ENCODE measurements at places on chromosomes 5 and 9. TPM values are rescaled to one million over a fixed set of nuclear protein-coding genes. Genes with fewer than 3 reads are reported as not detected.
A peak's percentile ranks its signal among the peaks of the same experiment; 100 is the strongest.

- H3K4me1 ChIP-seq = peaks cover 4% of the 10 kb centered on the region
- peaks cover 41% of the 10 kb centered on the region for H3K27me3 ChIP-seq
- DNase-seq = no peak
- no peak overlapping the region for H3K27ac ChIP-seq
Observed at GRCh38 chr9:23824830-23825591, 1.0 kb downstream of the ELAVL2 start.

The SLC6A7 gene
- not detected for total RNA-seq

The ZFP2 gene
- 0.69 TPM for total RNA-seq

DNA sequence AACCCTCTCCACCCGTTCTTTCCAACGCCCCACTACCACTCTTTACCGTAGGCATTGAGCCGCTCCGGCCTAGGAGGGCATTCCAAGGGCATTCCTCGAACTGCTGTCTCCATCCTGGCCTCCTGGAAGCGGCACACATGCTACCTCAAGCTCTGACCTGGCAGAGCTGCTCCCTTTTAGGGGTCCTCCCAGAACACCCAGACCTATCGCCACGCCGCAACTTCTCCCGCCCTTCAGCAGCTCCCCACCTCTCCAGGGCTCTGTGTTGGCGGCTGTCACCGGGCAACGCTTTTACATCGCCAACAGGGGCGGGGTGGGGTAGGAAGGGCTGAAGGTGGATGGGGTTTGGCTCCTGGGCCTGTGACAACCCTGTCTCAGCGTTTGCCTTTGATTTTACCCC, 4.6 kb upstream of the MYORG start:
- peaks cover 18% of the 10 kb centered on the region for H3K4me1 ChIP-seq
- H3K4me3 ChIP-seq = peak overlapping the region; percentile 77
- no peaks in the 10 kb centered on the region for H3K27me3 ChIP-seq
- DNase-seq = peak; percentile 42
- no peak overlapping the region for H3K27ac ChIP-seq

The FBP2 gene
- total RNA-seq = not detected

- no peak overlapping the region for H3K4me3 ChIP-seq
- H3K36me3 ChIP-seq = peaks cover 69% of the 10 kb centered on the region
- H3K4me1 ChIP-seq = peaks cover 13% of the 10 kb centered on the region
Observed at GRCh38 chr5:75558981-75559632, 47.4 kb downstream of the POLK start.

The NPR3 gene
- 0.16 TPM for total RNA-seq

The CDC23 gene
- 43.8 TPM for total RNA-seq

DNA sequence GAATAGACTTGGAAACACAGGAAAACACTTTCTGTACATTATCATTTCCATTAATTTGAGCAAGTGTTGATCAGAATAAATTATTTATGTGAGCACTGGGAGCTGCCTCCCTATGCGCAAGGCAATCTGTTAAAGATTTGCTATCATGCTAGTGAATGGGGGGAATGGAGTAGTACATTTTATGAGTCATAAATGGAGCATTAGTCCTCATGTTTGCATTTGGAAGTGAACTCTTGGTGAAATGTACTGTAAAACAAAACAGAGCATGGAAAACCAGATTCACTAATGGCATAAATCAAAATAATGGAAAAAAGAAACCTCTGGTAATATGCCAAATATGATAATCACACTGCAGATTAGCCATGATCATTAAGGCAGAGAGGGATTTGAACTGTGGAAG, 40.5 kb upstream of the TMC1 start:
- H3K27me3 ChIP-seq = peaks cover 1% of the 10 kb centered on the region
- H3K4me3 ChIP-seq = no peak overlapping the region
- no peaks in the 10 kb centered on the region for H3K36me3 ChIP-seq
- DNase-seq = no peak
- peaks cover 29% of the 10 kb centered on the region for H3K4me1 ChIP-seq
- H3K27ac ChIP-seq = no peak overlapping the region

DNA sequence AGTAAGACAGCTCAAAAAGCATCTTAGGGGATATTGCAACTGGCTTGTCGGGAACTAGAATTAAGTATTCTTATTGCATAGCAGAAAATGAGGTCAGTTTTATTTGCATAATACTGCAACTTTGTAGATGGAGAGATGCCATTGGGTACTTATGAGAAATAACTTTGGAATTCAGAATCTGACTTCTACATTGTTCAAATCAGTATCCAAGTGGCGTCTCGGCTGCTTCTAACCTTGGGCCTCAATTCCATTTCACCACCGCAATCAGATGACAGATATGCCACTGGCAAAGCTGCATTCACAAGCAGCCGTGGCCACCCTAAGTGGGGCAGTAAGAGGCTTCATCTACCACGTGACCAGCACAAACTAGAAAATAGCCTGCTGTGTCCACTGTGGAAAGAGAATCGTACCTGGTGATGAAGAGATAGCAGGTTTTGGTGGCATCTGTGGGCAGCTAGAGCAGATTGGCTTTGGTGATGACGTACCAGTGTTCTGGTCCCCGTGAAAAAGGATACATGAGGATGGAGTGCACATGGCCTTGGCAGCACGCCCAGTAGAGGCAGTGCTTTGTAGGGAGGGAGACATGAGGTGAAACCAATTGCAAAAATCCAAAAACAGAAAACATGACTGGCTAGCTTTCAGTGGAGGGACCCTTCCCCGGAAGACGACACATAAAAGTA, 116.6 kb downstream of the KLHL3 start:
- no peak overlapping the region for H3K4me3 ChIP-seq
- H3K27me3 ChIP-seq = no peaks in the 10 kb centered on the region

DNA sequence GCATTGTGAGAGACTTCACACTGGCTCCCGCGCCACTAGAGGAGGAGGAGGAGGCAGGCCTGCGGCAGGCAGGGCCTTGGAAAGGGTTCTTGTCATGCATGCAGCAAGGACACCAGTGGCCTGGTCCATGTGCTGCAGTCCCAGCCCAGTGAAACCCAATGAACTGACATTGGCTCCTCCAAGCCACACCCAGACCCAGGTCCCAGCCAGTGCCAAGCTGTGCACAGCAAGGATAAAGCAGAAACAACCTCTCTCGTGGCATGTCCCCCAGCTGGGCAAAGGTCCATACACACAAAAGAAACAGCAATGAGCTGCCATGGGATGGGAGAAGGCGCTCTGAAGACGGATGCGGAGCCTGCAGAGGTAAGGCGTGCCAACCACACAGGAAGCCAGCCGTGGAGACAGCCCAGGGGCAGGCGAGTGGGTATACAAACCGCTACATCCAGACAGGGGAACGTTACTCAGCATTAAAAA, 89.2 kb downstream of the SEMA4D start:
- H3K4me1 ChIP-seq = peaks cover 95% of the 10 kb centered on the region
- peak; percentile 78 for DNase-seq
- peak overlapping the region; percentile 95 for H3K27ac ChIP-seq
- no peaks in the 10 kb centered on the region for H3K27me3 ChIP-seq
- peak overlapping the region; percentile 40 for H3K4me3 ChIP-seq

The KIF12 gene
- not detected for total RNA-seq

The PFDN1 gene
- 50.6 TPM for total RNA-seq

- H3K27me3 ChIP-seq = peaks cover 17% of the 10 kb centered on the region
- H3K36me3 ChIP-seq = peaks cover 5% of the 10 kb centered on the region
- peaks cover 35% of the 10 kb centered on the region for H3K4me1 ChIP-seq
- H3K4me3 ChIP-seq = peak overlapping the region; percentile 97
- DNase-seq = no peak
Observed at GRCh38 chr5:53560028-53560427, 411 bp upstream of the NDUFS4 start.

The SPOCK1 gene
- not detected for total RNA-seq
